ENCODE measurements at places on chromosomes 3 and 15.

GRCh38 chr3:158094235-158095110 lies 11.7 kb downstream of the SHOX2 start:
- peaks cover 13% of the 10 kb centered on the region for H3K4me1 ChIP-seq
- H3K27ac ChIP-seq: no peak overlapping the region
- no peaks in the 10 kb centered on the region for H3K36me3 ChIP-seq
- no peak for DNase-seq

DNA sequence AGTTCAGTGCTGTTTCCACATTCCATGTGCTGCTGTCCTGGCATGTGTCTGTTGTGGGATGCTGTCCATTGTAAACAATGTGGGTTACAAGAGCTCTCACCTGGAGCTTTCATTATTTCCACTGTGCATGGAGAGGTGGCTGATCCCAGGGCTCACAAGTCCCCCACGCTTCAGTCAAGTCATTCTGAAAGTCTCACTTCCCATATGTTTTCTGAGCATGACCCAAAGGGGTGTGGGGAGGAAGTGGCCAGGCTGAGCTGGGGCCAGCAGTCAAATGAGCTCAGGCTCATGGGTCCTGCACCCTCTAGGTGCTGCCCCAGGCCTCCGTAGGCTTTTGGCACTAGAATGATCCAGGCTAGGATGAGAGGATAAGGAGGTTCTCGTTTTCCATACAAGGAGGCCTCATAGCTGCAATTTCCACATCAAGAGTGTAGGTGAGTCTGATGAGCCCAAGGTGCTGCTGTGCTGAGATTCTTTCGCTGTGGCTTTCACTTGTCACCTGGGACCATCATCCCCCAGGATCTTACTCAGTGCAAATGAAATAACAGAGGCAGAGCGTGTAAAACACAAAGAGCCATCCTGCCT lies 22.0 kb downstream of the STARD5 start:
- no peak overlapping the region for H3K4me3 ChIP-seq
- DNase-seq: no peak
- H3K27me3 ChIP-seq: peaks cover 3% of the 10 kb centered on the region
- peak overlapping the region; percentile 36 for H3K27ac ChIP-seq
- H3K36me3 ChIP-seq: peaks cover 8% of the 10 kb centered on the region

GRCh38 chr3:123286308-123287023 lies 84.7 kb downstream of the SEC22A start:
- no peak overlapping the region for H3K27ac ChIP-seq
- H3K27me3 ChIP-seq: no peaks in the 10 kb centered on the region
- H3K4me3 ChIP-seq: no peak overlapping the region
- H3K4me1 ChIP-seq: no peaks in the 10 kb centered on the region
- DNase-seq: peak; percentile 54
- no peaks in the 10 kb centered on the region for H3K36me3 ChIP-seq

DNA sequence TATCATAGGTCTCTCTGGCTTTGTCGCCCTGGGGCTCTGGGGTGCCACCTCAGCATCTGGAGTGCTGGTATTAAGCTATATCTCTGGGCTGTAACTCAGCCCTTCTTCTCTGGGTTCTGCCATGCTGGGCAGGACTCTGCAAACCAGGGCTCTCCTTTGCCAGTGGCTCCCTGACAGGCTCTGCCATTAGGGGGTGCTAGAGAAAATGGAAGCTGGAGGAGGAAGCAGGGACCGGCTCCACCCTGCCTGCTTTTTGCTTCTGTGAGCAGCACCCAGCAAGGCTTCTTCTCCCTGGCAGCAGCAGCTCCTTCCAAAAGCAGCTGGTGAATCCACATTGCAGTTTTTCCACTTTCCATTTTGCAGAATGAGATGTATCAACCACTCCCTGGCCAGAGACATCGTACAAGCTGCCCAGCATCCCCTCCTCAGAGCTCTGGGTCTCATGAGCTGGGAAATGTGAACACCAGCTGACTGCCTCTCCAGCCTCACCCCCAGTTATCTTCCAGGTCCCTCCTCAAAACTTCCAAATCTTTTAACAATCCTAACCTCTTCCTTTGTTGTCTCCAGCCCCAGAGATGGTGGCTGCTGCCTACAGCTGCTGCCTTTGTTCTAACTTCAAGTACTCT lies 165.0 kb downstream of the ABHD5 start:
- no peak overlapping the region for H3K4me3 ChIP-seq
- no peaks in the 10 kb centered on the region for H3K4me1 ChIP-seq
- DNase-seq: peak; percentile 64
- H3K27me3 ChIP-seq: peaks cover 9% of the 10 kb centered on the region

GRCh38 chr3:30752970-30753369 lies 141.5 kb downstream of the GADL1 start:
- H3K27ac ChIP-seq: no peak overlapping the region
- H3K36me3 ChIP-seq: no peaks in the 10 kb centered on the region
- H3K27me3 ChIP-seq: no peaks in the 10 kb centered on the region
- no peaks in the 10 kb centered on the region for H3K4me1 ChIP-seq
- no peak overlapping the region for H3K4me3 ChIP-seq

Measured in adrenal gland (tissue), 19 donors.